ENCODE measurements at places on chromosomes 7 and 10.
A peak's percentile ranks its signal among the peaks of the same experiment; 100 is the strongest.

DNA sequence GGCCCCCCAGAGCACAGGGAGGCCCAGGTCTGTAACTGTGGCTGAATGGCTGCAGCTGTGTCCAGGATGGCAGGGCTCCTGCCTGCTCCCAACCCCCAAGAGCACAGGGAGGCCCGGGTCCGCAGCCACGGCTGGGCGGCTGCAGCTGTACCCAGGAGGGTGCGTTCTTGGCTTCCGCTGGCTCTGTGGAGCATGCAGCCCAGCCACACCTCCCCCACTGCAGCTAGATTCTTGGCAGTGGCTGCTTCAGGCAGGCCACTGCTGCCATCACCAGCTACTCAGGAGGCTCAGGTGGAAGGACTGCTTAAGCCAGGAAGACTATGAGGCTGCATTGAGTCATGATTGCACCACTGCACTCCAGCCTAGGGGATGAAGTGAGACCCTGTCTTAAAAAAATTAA lies 27.9 kb downstream of the C7orf25 start:
- H3K4me1 ChIP-seq, result no peaks in the 10 kb centered on the region
- H3K4me3 ChIP-seq, result no peak overlapping the region
- H3K27ac ChIP-seq, result no peak overlapping the region
- H3K27me3 ChIP-seq, result no peaks in the 10 kb centered on the region

DNA sequence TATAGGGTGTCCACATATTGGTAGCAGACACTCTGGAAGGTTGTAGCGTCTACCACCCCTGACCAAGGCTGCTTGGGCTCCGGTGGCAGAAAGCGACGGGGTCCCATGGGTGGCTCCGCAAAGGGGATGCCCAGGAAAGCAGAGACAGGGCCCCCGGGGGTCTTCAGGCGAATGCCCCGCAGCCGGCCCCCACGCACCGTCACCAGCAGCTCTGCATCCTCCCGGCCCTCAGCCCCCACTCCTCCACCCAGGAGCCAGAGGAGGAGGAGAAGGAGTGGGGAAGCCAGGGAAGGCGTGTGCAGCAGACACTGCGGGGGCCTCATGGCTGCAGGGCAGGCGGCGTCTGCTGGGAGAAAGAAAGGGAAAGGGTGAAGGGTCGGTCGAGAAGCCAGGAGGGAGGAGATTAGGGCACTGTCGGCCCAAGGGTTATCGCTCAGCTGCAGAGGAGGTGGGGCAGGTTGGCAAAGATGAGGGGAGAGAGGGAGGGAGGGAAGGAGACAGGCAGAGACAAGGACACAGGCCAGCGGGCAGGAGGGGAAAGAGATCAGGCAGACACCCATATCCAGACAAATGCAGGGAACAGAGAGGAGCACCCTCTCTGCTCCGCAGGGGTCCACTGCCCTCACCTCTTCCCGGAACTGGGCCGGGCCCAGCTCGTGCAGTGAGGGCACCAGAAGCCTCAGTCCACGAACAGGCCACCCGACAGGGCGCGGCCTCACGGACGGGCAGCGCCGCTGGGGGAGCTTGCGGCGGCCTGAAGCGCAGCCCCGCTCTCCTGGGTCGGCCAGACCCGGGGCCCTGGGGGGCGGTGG lies 1.6 kb downstream of the ACHE start:
- H3K27me3 ChIP-seq, result peaks cover 40% of the 10 kb centered on the region
- H3K4me3 ChIP-seq, result no peak overlapping the region
- DNase-seq, result no peak
- no peaks in the 10 kb centered on the region for H3K36me3 ChIP-seq

DNA sequence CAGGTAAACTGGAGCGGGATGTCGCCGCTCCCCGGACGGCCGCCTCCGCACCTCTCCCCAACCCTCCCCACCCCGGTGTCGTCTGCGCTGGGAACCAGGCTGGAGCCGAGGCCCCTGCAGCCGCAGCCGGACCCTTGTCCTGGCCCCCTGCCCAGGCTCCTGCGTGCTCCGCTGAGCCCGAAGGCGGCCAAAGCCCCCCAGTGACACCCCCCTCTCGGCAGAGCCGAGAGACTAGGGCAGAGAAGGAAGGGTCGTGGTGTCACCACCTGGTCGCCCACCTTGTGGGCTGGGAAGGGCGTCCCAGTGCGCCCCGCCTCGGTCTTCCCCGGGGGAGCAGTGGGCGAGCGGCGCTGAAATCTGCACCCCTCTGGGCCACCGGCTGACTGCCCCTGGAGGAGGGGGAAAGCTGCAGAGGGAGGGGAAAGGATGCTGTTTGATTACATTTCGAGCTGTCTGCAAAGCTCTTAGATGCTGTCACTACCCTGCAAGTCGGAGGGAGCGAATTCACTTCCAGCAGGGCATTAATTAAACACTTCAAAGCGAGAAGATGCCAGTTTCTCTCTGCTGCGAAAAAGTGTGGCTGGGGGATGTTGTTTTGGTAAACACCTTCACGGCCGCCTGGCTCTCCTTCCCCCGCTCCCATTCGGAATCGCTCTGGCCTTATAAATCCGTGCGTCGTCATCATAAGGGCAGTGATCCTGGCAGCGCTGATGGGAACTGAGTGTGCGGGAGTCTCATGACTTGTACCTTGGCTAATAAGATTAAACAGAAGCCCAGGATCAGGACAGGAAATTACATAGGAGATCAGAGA lies 622 bp downstream of the DYNC1I1 start:
- no peak overlapping the region for H3K4me3 ChIP-seq
- no peaks in the 10 kb centered on the region for H3K4me1 ChIP-seq
- peaks cover 7% of the 10 kb centered on the region for H3K27me3 ChIP-seq

GRCh38 chr7:19701471-19701870 lies 7.4 kb downstream of the POLR1F start:
- DNase-seq, result no peak
- H3K36me3 ChIP-seq, result peaks cover 12% of the 10 kb centered on the region
- H3K27me3 ChIP-seq, result no peaks in the 10 kb centered on the region
- no peak overlapping the region for H3K27ac ChIP-seq

DNA sequence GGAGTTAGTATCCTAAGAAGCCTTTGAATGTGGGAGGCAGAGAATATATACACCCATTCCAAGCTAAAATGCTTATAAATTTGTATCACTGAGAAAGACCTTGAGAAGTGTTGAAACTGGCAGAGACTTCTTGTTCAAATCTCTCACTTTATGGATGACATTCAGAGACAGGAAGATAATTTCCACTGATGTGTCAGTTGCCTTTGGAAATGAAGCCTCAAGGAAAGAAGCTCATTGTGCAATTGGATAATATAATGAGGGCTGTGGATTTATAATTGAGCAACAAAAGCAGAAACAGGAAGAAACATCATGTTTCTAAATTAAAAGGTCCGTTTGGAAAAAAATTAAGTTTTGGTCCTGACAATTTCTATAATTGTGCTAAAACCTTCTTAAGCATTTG lies 789.9 kb upstream of the IGFBP3 start:
- H3K27ac ChIP-seq, result no peak overlapping the region
- no peaks in the 10 kb centered on the region for H3K36me3 ChIP-seq
- H3K27me3 ChIP-seq, result no peaks in the 10 kb centered on the region
- H3K4me1 ChIP-seq, result no peaks in the 10 kb centered on the region
- H3K4me3 ChIP-seq, result no peak overlapping the region

GRCh38 chr10:15859509-15859905 lies 800 bp downstream of the MINDY3 start:
- H3K27me3 ChIP-seq, result no peaks in the 10 kb centered on the region
- peaks cover 3% of the 10 kb centered on the region for H3K36me3 ChIP-seq
- peak overlapping the region; percentile 71 for H3K27ac ChIP-seq
- H3K4me1 ChIP-seq, result peaks cover 16% of the 10 kb centered on the region
- H3K4me3 ChIP-seq, result peak overlapping the region; percentile 99

Data from effector memory CD4-positive, alpha-beta T cell (primary cell).